ENCODE measurements at places on chromosomes 7 and 10.

- DNase-seq = no peak
These were observed 2.5 kb downstream of the SNCG start for GRCh38 chr10:86960863-86961434.

DNA sequence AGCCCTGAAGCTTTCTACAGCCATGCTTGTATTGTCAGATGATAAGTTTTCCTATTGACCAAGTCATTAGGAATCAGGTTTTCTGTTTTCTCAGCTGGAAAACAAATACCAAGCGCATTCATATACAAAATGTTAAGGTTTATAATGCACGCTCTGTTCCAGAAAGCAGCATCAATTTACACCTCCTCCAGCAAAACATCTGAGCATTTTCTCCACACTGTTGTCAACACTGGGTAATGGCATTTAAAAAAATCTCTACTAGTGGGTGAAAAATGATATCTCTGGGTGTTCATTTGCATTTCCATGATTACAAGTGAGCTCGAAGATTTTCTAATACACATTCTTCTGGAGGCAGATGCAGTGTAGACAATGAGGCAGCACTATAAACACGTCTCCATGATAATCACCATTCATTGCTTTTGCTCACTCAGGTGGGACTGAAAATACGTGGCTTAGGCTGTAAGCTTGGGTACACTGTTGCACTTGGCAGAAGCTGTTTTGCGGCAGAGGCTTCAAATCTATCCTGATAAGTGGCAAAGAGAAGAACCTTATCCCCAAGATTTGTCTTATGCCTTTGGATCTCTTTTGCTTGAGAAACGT, 114.8 kb upstream of the PLPP4 start:
- DNase-seq = no peak

- no peak for DNase-seq
These were observed 33.6 kb downstream of the GPER1 start for GRCh38 chr7:1121476-1121875.

GRCh38 chr10:10110844-10111490, 906.7 kb upstream of the CELF2 start:
- no peak for DNase-seq

DNA sequence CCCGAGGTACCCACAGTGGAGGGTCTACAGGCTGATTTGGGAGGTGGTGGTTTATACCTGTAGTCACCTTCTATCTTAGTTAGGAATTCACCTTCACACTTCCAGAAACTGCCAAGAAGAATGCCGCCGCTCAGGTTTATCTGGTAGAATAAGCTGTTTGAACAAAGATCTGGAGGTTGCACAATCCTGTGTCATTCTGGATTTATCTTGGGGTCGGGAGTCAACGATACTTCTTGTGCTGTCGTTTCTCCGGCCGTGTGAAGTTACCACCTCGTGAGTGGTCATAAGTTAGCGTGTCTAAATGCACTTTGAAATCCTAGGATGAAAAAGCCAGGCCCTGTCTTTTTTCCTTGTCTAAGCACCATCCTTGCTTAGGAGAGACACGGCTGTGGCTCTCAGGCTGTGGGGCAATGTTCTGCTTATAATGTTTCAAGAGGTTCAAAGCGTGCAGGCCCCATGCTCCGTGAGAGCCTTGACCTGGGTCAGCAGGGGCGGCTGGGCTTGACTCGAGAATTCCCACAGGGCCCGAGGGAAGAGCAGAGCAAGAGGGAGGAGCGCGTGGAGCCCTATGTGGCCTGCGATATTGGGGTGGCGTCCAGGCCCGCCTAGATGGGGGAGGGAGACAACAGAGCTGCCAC, 35.5 kb downstream of the GRIFIN start:
- no peak for DNase-seq

GRCh38 chr7:36659638-36660341, 64.5 kb downstream of the AOAH start:
- no peak for DNase-seq

DNA sequence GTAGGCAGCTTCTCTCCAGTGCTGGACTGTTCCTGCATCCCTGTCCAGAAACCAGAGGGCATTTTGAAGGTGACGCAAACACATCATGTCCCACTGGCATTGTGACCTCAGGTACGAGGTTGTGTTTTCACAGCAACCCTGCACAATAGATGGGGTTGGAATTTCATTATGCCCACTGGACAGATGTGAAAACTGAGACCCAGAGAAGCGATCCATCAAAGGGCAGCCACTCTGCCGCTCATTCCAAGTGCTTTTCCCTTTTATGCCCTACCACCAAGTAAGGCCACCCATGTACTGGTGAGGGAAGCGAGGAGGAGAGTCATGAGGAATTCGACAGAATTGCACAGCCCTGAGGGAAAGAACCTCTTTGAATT, 63.3 kb downstream of the CALML3 start:
- DNase-seq = no peak

GRCh38 chr10:61195211-61195610, 251.2 kb upstream of the RHOBTB1 start:
- no peak for DNase-seq

DNA sequence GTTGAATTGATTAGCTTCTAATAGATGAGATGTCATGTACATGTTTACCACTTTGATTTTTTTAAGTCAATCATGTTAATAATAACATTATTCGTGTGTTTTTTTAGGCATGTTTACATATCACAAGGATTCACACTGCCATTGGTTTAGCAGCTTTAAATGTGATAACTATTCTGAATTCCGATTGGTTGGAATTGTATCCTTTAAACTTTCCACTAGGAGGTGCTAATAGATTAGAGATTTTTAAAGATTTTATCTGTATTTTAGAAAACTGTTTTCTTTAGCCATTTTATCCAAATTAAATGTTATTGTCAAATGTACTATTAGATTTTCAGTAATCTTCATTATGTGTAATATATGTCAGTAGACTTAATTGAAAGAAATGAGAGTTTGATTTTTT, 83.2 kb downstream of the HECTD2 start:
- no peak for DNase-seq

GRCh38 chr10:12980102-12980661, 21.3 kb downstream of the CCDC3 start:
- no peak for DNase-seq

DNA sequence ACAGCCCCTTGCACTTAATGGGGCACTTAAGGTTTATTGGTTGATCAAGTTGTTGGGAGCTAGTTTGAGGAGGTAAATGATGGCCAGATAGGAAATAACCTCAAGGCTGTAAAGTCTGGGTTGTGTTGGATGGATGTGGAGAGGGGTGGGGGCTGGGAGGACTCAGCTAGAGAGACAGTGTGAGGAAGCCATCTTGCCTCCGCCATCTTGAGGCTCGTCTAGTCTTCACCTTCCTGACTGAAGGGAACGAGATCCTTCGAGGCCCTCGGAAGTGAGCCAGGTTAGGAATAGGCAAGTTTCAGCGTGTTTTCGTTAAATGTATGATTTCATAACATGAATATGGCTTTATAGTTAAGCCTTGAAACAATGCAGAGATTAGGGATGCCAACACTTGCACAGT, 5.5 kb downstream of the GALNT17 start:
- DNase-seq = no peak

DNA sequence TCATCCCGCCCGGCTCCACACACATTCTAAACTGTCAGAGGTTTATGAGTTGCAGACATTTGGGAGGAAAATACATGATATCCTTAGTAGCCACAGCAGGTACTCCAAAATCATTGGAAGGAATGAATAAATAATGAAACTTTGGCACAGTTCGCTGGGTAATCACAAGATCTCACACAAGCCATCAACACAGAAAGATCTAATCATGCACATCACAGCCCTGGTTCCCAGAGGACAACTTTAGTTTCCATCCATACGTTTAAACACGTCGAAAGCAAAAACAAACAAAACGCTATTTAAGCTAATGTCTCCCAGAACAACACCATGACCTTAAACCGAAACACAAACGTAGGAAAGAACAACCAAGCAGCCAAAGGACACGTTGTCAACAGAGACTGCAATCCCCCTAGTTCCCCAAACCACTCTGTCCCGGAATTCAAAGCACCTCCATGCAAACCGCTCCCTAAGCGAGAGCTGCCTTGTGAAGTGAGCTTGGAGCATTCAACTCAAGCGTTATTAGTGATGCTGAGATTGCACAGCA, 12.3 kb downstream of the SVIL start:
- no peak for DNase-seq

GRCh38 chr7:101736084-101736483, 81.3 kb upstream of the CUX1 start:
- no peak for DNase-seq

- DNase-seq = no peak
These were observed 25.0 kb downstream of the LHPP start for GRCh38 chr10:124486635-124487034.

DNA sequence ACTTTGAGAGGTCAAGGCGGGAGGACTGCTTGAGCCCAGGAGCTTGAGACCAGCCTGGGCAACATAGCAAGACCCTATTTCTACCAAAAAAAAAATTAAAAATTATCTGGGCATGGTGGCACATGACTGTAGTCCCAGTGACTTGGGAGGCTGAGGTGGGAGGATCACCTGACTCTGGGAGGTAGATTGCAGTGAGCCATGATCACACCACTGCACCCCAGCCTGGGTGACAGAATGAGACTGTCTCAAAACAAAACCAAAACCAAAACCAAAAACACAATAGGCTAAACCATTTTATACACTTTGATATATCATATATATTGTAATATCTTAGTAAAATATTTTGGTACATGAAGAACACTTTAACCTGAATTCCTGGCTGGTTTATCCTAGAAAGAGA, 101.6 kb downstream of the RAPGEF5 start:
- peak; percentile 20 for DNase-seq

- no peak for DNase-seq
These were observed 13.4 kb downstream of the NPY start for GRCh38 chr7:24297362-24297761.

DNA sequence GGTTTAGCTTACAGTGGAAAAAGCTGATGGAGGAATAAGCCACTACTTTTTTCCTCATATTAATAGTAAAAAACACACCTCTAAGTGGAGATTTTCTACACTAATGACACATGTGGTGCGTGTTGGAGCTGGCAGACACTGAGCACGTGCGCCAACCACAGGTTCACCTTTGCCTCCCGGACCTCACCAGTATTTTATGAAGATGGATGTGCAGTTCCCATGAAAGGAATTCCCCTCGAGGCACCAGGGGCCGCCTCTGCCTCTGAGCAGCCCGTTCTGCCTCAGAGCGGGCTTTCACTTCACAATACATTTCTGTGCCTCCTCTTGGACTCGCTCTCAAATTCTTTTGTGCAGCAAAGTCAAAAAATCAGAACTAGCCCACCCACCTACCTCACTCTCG, 477.5 kb upstream of the ADARB2 start:
- no peak for DNase-seq

DNA sequence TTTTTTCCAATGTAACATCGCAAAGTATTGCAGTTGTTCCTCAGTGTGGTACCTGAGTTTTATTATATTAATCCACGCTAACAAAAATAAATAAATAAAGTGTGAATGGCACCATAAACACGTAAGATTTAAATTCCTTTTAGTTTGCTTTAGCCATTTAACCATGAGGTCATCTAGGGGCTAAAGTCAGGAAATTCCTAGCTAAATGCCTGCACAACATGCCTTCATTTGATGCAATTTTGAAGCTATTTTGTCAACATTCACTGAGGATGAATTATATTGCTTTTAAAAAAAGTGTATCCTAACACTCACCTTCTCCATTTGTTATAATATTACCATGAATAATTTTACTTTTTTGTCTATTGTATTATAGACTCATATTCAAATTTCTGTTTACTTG, 714.4 kb downstream of the GATA3 start:
- no peak for DNase-seq

DNA sequence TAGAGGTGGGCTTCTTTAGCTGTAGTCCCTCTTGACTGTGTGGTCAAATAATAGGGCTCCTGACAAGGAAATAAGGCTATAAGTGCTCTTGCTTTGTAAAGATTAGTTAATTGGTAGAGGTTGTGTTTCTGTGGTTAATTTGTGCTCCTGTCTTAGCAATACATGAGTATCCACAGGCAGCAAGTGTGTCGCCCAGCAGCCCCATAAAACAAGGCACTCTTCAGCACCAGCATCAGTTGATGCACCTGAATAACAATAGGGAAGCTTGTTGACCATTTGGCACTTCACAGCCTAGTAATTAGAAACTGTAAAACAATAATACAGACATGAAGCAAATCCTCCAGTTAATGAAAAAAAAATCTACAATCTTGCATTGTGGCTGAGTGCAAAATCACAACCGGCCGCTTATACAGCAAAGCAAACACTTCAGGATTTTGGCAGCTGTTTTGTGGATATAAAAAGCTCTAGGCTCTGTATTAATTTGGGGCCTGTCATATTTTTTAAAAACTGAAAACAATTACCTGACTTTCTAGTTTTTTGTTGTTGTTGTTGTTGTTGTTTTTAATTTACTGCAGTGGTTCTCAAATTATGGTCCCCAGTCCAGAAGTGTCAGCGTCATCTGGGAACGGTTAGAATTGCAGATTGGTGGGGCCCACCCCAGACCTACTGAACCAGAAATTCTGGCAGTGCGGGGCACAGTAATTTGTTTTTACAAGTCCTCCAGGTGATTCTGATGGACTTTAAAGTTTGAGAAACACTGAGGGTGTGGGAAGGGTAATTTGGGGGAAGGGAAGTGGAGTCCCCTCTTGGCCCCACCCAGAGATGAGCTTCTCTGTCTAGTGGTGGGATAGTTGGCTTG, 56.8 kb downstream of the AUTS2 start:
- DNase-seq = no peak

GRCh38 chr10:7464691-7465090, 53.9 kb upstream of the SFMBT2 start:
- DNase-seq = no peak

GRCh38 chr10:67175354-67175753, 249.5 kb downstream of the LRRTM3 start:
- no peak for DNase-seq

DNA sequence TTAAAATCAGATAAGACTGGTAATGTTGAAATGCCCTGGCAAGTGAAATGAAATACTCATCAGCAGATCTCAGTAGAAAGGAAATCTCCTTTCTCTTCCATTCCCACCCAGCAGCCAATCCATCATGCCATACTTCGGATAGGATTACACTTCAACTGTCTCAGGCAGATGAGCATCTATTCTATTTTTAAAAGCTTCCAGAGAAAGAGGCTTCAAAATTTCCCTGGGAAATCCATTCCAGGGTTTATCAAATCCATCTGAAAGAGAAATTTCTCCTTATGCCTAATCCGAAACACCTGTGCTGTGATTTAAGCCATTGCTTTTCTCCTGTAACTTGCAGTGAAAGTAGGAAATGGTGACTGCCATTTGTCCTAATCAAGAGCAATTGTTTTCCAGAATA, 60.4 kb upstream of the RAPGEF5 start:
- no peak for DNase-seq

GRCh38 chr10:72784551-72785351, 92.8 kb downstream of the MCU start:
- no peak for DNase-seq

DNA sequence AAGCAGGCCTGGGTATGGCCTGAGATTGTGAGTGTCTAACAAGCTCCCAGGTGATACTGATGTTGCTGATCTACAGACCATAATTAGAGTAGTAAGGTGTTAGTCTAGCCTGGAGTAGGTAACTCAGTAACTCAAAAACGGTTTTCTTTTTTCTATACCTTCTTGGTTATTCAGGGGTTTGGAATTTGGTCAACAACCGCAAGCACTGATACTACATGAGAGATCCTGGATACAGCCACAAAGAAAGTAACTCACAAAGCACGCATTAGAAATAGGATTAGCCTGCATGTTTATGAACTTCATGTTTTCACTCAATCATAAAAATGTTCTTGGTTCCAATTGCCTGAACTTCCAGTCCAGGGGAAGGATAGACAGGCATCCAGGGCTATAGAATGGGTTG, 803.5 kb downstream of the MAGI2 start:
- no peak for DNase-seq
